Stimulated activated CD4-positive, alpha-beta T cell treated with anti-CD3 and anti-CD28 coated beads, Interleukin-15, amount 100 ng/mL, for 1 hour (primary cell): ENCODE measurements at places on chromosomes 5 and 9.

- DNase-seq, result no peak
Observed at GRCh38 chr9:414595-414994, 199.9 kb downstream of the DOCK8 start.

- no peak for DNase-seq
Observed at GRCh38 chr5:97618721-97619120, 435.7 kb upstream of the RIOK2 start.

DNA sequence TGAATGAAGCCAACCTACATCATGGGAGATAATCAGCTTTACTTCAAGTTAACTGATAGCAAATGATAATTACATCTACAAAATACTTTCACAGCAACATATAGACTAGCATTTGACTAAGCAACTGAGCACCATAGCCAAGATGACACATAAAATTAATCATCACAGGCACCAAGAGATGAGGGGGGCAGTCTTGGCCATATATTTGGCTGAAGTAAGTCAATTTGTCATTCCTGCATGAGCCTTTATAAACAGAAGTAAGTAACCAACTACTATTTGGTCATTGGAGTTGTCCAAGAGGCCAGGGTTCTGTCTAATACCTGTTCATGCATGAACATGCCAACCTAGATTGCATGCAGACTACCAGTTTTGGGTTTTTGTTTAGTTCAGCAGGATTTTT lies 53.6 kb downstream of the PDCD1LG2 start:
- DNase-seq, result no peak

DNA sequence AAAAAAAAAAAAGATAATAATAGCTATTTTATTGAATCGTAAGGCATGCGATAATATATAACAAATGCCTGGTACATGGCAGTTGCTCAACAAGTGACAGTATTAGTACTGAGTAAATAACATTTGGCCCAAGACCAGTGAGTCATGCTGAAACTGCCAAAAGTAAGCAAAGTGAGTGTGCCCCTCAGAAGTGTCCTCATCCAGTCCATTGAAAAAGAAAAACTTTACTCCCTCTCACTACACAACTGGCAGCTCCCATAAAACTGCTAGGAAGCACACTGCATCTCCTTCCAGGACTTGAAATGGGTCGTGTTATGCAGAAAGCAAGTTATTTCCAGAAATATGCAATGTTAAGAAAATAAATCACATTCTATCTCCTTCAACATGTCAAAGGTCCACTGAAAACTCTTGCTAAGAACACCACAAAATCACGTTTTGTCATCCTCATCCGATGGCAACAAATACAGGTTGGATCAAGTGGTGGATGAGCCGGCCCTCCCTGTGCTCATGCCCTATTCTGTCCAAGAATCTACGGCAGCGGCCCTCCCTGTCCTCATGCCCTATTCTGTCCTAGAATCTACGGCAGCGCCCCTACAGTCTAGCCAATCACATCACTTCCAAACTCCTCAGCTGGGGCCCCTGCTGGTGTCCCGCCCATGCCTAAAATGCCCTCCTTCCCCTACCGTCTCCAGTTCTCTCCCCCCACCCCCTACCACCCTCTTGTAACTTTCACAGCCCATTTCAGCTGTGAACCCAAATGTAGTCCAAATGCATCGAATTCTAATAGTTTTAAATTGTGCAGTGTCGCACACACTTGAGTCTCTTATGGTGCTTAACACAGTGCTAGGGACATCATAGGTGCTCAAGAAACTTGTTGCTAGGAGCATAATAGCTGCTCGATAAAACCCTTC lies 12.5 kb downstream of the PTCH1 start:
- no peak for DNase-seq

DNA sequence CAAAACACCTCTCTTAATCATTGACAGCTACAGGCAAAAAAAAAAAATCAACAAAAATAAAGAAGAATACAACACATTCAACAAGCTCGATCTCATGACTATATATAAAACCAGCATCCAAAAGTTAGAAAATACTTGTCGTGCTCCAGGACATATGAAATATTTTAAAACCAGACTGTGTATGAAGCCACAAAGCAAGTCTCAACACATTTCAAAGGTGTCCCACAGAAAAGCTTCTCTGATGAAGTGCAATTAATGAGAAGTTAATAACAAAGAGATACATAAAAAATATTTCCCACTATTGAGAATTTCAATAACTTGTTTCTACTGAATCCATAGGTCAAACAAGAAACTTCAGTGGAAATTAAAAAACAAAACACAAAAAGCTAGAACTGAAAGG lies 178.7 kb downstream of the PLK2 start:
- DNase-seq, result no peak

DNA sequence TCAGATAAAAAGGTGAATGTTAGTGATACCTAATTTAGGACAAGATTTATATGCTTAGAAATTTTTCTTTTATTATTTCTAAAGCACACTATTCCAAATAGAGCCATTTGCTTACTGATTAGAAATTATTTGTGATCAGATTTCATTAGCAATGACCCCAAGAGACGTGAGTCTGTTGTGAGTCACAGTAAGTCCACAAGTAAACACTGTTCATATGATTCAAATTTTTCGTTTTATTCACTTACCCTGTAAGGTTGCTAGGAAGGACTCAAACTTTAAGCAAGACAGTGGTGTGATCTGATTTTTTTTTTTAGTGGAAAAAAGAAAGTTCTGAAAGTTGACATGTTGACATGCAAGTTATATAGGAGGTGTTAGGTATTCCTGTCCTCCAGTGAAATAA lies 1.2 kb downstream of the CARD6 start:
- DNase-seq, result no peak

DNA sequence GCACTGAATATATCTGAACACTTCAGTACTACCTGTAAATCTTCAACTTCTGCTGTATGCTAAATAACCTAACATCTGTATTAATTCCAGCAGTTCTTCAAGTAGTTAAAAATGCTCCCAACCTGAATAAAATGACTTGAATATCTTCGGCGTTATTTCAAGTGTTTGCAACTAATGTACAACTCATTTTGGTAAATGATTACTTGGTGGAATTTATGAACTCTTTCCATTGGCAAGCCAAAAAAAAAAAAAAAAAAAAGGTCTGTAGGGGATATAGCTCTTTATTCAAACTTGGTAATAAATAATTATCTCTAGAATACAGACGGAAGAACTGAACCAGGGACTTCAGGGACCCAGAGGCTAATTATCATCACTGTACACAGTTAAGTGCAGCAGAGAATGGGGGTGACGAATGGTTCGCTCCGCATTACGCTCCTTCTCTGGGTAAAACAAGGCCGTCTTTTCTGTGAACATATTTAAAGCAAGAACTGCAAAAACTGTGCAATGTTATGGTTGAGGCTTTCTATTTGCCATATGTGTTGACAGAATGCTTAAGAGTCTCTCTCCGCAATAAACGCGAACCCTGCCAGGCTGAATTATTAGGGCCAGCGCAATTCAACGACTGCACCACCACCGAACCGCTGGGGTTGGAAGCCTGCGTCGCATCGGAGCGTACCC lies 1.9 kb upstream of the ERBIN start:
- no peak for DNase-seq

- no peak for DNase-seq
Observed at GRCh38 chr5:155254399-155254798, 240.8 kb downstream of the KIF4B start.

DNA sequence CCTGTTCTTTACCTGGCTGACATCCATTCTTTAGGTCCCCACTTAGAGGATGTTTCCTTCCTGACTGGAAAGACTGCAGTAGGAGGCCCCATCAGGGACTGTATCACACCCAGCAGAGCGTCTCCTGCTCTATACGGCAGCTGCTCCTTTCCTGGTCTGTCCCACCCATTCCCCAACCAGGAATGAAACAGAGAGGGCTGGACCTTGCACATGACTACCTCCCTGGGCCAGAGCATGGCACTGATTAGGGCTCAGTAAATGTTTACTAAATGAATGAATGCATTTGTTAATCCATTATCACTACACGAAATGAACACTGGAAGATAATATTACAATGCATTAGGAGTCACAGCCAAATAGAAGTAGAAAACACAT lies 76.4 kb downstream of the ABCA1 start:
- no peak for DNase-seq

- DNase-seq, result no peak
Observed at GRCh38 chr5:118862596-118862995, 125.8 kb downstream of the DTWD2 start.

DNA sequence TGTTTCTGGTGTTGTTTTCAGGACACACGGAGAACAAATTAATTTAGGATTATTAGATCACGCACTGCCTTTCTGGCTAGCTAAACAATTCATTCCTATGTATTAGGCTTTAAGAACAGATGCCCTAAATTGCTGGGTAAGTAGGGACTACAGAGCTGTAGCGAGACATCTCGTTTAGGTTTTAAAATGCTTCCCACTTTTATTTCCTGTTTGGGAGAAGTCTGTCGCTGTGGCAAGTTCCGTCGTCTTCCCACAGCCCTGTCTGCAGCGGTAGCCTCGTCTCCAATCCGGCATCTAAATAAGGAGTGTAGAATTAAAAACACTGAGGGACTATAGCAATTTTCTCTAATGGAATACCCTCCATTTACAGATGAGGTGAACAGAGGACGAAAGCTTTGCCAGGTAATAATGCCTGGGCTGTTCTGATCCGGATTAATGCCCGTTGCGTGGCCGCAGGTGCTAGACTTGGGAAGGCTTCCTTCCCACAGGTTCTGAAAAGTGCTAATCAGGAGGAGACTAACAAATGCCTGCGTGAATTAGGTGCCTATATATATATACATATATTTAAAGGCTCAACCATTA lies 1.3 kb upstream of the TRIM36 start:
- no peak for DNase-seq

DNA sequence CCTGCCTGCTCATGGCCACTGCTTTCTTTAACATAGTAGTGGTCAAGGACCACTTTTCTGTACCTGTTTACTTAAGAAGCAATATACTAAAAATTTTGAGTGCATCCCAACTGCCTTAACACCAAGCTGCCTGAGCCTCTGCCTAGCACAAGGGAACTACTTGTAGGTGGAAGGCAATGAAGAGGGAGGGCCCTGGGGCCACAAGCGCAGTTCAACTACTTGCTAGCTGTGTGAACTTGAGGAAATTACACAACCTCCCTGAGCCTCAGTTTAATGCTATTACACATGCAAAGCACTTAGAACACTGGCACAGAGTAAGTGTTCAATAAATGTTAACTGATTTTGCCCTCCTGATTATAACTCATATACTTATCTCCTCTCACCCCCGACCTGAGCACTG lies 6.3 kb downstream of the ARL15 start:
- DNase-seq, result no peak

DNA sequence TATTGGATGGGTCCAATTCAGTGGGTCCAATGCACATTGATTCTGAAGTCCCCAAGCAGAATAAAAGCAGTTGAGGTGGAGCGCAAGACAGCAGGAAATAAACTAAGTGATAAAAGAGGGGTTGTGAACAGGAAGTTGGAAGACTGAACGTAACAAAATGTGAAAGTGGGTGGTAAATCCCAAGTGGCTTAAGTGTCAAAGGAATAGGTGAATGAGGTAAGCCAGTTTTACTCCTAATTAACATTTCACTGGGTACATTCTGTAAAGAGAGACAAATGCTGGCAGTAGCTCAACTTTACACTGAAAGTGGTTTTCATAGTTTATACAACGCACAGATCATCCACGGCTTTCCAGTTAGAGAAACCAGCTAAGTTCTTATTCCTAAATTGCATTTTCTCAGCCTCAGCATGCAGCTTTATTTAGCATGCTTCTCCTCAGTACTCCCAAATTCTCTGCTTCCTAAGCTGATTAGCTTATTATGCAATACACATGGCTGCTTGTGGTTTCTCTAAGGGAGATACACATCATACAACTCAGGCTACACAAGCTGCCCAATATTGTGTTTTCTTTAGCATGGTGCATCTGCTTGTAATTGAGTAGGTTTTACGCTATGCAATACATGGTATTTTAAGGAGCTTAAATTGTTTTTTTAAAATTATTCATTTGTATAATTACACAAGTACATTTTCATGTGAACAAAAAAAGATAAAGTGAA lies 34.2 kb upstream of the HSD17B4 start:
- DNase-seq, result no peak

DNA sequence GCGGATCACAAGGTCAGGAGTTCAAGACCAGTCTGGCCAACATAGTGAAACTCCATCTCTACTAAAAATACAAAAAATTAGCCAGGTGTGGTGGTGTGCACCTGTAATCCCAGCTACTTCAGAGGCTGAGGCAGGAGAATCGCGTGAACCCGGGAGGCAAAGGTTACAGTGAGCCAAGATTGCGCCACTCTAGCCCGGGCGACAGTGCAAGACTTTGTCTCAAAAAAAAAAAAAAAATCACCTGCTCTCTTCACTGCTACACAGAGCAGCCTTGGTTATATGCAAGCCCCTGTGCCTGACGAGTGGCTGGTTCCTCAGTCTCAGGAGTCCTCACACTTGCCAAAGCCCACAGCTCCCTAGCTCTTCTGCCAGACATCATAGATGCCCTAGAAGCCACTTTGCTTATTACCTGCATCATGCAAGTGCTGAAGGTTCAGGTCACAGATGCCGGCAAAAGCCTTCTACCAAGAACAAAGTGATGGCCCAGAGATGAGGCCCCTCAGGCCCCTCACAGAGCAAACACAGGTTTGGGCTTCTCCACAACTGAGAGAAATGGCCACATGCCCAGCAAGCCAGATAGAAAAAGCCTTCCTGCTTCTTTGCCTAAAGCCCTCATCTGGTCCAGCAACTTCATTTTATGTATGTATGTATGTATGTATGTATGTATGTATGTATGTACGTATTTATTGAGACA lies 176.4 kb downstream of the AUH start:
- no peak for DNase-seq

GRCh38 chr9:109229682-109230081 lies 62.6 kb upstream of the FRRS1L start:
- no peak for DNase-seq

- DNase-seq, result no peak
Observed at GRCh38 chr9:2271426-2271825, 256.3 kb downstream of the SMARCA2 start.

DNA sequence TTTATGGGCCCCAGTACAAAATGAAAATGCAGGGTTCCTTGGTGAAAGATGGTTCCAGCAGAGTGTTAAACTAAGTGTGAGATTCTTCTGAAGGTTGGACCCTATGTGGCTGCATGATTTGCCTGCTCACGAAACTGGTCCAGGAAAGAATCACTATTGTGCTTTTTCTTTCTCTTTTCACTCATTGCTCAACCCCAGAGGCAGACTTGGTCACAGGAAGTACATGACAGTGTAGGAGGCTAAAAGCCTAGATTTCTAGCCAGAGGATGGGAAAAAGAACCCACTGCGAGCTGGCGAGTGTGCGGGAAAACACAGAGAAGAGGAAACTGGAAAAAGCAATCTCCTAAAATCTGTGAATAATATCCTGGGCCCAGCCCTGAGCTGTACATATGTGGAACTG lies 18.6 kb downstream of the SLC36A2 start:
- no peak for DNase-seq

DNA sequence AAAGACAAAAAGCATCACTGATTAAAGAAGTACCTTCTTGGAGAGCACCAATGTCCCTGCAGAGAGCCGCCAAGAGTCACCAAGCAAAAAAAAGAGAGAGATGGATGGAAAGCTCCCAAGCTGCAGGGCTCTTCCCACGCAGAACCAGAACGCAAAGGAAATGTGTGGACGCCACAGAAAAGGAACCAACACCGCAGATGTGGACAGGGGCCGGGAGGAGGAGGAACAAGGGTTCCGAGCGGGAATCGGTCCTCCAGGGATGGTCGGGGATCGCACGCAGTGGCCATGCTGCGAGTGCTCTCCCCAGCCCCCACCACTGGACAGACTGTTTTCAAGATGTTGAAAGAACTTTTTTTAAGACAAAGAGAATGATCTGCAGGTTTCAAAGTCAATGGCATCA lies 40.2 kb upstream of the ZNF354A start:
- no peak for DNase-seq
